PC-9 (cell line): ENCODE measurements at places on chromosomes 16 and 17. TPM values are rescaled to one million over a fixed set of nuclear protein-coding genes. Genes with fewer than 3 reads are reported as not detected.

SMIM36 gene
- not detected in 2 replicates for total RNA-seq

MT1B gene
- not detected in 2 replicates for total RNA-seq

TMIGD1 gene
- not detected in 2 replicates for total RNA-seq

TLCD2 gene
- total RNA-seq = 6.1 and 6.7 TPM in 2 replicates

CPHXL2 gene
- total RNA-seq = not detected in 2 replicates

GAS7 gene
- not detected in 2 replicates for total RNA-seq

PIRT gene
- total RNA-seq = not detected in 2 replicates

KCNAB3 gene
- total RNA-seq = 9.5 and 13.8 TPM in 2 replicates

MFAP4 gene
- not detected in 2 replicates for total RNA-seq

KRTAP4-3 gene
- total RNA-seq = not detected in 2 replicates

CLEC18C gene
- 0.59 TPM in 1 of 2 replicates, not detected in the other for total RNA-seq

SLC12A3 gene
- total RNA-seq = 0.26 and 0.70 TPM in 2 replicates

MPP2 gene
- total RNA-seq = 5.6 and 8.6 TPM in 2 replicates

MYL11 gene
- total RNA-seq = 1.4 and 2.6 TPM in 2 replicates

ATP1B2 gene
- total RNA-seq = 0.63 and 0.73 TPM in 2 replicates

SECTM1 gene
- 3.6 and 6.3 TPM in 2 replicates for total RNA-seq

MAPK8IP3 gene
- 119 and 125 TPM in 2 replicates for total RNA-seq

RHBDL1 gene
- total RNA-seq = 18.1 and 19.9 TPM in 2 replicates
